T47D (cell line): ENCODE measurements at places on chromosomes 3 and 15.

DNA sequence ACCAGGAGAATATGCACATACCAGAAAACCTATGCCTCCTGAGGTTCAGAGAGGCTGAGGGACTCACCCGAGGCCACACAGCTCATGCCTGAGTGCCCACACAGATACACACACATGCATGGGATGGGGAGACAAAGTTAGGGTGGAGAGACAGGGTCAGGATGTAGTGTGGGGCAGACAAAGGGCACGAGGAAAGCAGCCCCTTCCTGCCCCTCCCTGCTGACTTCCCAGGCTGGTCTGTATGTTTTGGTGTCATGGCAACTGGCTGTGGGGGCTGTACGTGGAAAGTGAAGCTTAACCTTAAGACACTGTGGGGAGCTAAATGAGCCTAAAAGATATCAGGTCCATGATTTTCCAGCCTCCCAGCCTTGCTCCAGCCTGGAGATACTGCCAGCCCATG lies 57.8 kb downstream of the EPHB3 start:
- no peak for DNase-seq

DNA sequence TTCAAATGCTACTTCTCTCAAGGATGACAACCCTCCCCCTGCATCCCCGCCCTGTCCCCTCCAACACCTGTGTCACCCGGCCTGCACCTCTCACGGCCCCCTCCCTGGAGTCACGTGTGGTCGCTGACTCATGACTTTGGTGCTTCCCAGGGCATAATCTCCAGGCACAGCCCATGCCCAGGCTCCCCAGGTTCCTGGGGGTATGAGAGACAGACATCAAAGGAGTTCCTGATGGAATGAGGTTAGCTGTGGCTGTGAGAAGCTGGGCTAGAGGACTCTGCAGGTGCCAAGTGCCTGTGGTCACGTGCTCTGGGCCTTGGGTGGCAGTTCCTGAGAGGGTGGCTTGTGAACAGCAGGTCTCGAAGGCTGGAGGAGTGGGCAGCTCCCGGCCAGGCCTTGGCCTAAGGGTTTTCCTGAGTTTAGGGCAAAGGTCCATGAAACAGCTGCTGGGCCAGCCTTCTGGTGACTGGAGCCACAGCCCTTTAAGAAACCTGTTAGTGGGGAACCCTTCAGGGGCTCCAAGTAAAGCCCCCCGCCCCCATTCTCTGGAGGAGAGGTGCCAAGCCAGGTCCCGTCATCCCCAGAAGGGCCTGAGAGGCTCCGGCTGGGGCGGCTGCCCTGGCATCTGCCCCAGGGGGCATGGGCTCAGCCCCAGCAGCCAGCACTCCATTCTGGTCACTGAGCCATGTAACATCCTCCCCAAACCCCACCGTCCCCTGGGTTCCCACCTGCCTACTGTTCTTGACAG lies 230.0 kb downstream of the XXYLT1 start:
- DNase-seq = no peak

- DNase-seq = no peak
Observed at GRCh38 chr3:146705225-146705624, 100.1 kb upstream of the PLSCR5 start.

DNA sequence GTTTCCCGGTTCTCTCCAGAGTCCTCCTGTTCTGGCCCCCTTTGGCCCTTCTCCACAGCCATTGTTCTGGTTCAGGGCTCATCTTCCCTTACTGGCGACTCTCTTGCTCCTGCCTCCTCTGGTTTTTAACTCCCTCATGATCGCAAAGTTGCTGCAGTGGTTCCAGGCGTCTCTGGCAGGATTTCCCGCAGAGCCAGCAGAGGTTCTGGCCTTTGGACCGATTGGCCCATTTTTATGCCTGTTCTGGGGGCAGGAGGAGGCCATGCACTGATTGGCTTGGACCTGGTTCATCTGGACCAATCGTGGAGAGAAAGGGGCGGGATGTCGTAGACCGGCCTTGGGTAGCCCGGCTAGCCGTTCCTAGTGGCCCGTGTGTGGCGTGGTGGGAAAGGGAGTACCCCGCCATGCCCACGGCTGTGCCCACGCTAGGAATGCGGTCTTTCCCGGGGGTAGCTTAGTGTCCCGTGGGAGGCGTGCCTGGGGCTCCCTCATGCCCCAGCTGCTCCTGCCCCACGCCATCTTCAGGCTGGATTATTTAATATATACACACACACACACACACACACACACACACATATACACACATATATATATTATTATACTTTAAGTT lies 113.4 kb downstream of the FBLN2 start:
- no peak for DNase-seq

DNA sequence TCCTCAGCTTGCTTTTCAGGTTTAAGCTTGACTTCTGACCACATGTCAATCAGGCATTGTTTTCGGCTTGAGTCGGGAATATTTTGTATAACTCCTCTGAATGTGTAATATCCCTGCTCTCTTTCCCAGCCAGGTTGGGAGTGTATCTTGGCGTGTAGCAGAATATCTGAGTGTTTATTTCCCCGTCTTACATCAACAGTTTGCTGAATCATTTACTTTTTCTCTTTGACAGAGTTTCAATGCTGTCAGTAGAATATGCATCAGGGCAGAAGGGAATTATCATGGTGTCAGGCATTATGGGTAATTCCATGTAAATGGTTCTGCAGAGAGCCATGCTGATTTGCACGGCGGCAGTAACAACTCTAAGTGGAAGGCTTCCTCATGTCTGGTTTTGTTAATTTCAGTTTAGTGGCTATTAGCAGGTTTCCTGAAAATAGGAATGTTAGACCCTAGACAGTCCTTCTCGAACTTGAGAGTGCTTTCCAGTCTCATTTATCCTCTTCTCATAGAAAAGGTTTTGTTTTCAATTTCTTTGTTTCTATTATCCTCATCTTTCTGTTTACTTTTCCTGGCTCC lies 566.3 kb downstream of the AGBL1 start:
- no peak for DNase-seq

DNA sequence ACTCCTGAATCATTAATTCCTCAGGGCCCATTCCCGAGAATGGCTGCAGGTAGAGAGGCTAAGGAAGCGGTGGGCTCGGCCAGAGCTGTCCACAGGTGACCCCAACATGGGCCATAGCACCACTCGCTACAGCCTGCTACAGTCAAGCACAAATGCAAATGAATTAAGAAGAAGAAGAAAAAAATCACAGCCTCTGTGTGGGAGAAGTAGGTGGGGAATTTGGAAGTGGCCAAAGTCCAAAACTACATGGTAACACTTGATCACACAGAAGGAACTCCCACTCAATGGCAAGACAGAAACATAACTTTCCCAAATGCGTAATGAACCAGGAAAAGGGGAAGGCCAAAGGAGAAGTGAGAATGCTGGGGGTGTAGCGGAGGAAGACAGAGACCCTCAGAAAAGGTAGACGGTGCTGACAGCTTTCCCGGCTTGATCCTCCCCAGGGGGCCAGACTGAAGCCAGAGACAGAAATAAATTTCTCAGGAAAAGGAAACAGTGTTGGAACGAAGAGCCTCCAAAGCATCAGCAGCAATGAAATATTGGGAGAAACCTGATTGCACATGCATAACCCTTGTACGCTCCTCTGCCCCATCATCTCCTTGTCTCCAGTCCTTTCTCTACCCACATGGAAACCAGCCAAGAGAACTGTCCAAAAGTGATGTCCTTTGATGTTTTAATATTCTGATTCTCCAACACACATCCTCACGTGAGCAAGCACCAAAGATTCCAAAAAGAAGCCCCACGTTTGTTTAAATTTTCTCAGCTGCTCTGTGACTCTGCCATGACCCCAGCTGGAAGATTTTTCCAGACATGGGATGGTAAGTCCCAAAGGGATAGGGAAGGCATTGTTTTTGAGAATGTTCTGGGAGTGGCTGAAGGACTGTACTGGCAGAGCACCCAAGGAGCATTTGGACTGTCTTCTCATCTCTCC lies 107.6 kb downstream of the OXNAD1 start:
- no peak for DNase-seq

GRCh38 chr3:137765310-137766033 lies 1.4 kb downstream of the SOX14 start:
- no peak for DNase-seq

DNA sequence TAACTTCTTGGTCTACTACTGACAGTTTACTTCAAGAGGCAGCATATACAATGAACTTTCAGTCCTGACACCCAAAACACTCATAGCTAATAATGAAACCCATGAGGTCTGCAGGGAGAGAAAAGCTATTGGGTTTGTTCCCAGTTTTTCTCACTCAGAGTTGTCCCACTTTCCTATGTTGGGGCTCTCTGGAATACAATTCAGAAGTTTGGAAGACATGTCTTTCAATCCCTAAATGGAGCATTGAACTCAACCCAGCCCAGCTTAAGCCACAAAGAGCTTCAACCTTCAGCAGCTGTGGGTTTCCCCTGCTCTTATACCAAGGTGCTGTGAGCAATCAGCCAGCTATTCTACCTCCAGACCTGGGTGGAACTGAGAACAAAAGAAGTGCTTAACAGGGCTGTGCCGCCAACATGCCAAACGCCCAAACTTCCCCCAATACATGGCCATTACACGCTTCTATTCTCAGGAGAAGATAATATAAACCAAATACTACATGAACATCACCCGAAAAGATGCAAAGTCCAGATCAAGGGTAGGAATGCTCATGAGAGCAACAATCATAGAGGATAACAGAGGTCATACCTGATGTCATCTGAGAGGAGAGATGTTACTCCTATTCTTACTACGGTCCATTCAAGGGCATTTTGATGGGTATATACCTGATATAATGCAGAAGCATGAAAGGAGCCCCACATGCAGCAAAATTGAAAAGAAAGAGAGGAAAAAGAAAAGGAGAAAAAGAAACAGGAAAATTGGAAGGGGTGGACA lies 131.2 kb upstream of the TGFBR2 start:
- DNase-seq = no peak

- no peak for DNase-seq
Observed at GRCh38 chr3:187975561-187976364, 178.2 kb upstream of the LPP start.
